SK-N-MC (cell line): ENCODE measurements at places on chromosomes 2 and 18.

- no peak for DNase-seq
These were observed 40.5 kb downstream of the CNTNAP5 start for GRCh38 chr2:124065636-124066035.

- no peak for DNase-seq
These were observed 19.7 kb upstream of the ASNSD1 start for GRCh38 chr2:189641590-189641989.

DNA sequence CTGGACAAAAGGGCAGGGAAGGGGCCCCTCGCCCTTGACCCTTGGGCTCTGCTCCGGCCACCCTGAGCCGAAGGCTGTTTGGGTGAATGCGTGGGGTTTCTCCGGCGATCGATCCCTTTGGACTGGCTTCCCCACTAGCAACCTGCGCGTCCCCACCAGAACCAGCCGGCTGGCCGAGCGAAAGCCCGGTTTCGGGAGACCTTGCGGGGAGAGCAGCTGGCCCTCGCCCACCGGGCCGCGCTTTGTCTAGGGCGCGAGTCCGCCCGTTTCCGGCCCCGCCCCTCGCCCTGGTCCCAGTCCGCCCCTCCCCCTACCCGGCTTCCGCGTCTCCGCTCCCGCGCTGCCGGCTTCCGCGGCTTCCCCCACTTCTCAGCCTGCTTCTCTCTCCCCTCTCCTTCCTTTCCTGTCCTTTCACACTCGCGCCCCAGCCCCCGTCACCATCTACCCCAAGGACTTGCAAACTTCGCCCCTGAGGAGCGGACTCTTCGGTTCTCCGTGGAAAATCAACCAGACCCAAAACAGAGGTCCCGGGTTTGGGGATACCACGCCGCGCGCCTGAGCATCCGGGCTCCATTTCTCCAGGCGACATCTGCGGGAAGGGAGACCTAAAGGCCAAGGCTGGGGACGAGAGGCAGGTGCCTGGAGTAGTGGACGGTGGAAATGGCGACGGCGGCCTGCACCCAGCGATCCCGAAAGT is 48.0 kb upstream of the ATP6V1B1 start:
- DNase-seq: no peak

- DNase-seq: no peak
These were observed 216.3 kb upstream of the SMAD7 start for GRCh38 chr18:49167084-49167483.

DNA sequence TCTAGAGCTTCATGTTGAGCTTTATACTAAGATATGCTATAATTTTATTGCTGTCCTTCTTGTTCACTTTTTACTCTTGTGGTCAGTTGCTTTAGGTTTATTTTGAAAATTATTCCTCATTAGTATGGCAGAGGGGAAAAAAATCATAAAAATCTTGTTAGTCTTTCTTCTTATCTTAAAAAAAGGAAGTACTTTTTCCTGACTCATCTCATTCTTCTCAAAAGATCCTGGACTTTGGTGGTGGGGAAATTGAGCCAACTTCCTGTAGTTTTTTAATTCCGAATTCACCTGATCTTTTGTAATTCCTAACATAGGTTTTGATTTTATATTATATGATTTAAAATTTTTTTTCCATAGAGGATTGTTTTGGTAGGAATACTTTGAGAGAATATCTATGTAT is 3.8 kb downstream of the SLC4A1AP start:
- DNase-seq: no peak

DNA sequence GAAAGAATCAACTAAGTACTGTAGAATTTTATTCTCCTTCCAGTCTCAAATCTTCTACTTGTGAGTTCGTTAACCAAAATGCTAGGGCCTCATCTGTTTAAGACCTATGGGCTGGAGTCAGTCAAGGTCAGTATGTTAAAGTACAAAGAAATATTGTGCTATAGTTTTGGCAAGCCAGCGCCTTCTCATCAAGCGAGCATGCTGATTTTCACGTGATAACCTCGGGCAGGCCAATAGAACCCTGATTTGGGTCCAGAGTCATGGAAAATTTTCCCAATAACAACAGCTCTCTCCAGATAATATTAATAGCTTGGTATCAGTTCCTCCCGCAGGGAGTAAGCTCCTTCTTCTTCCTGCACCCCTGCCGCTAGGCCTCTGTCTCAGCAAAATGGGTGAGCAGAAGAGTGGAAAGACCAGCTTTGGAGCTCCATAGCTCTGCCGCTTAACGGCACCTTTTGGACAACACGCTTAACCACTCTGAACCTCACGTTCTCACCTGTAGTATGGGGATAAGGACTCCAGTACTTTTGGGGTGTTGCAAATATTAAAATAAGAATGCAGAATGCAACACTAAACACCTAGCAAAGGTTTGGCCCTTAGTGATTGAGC is 11.7 kb downstream of the CABLES1 start:
- no peak for DNase-seq

DNA sequence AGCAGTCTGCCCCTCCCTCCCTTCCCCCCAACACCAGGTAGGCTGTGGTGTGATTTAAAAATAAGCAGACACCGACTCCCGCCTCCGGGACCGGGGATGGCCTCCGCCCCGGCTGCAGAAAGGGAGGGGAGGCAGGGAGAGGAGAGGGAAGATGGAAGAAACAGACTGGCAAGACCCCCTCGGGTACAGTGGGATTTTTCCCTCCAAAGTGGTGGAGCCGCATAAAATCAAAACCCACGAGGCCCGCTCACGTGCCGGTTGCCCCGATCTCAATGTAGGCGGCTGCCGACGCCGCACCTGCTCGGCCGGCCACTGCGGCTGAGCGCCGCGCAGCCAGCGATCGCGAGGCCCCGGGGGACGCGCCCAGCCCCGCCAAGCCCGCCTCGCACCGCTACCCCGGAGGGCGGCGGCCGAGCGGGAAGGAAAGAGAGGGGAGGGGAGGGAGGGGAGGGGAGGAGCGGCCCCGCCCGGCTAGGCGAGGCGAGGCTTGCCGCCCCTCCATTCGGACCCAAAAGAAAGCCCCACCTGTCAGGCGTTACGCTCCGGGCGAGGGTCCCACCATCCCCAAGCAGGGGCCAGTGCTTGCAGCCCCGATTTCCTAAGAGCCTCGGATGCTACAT is 811 bp downstream of the ADD2 start:
- no peak for DNase-seq

- DNase-seq: no peak
These were observed 198.7 kb downstream of the BCL11A start for GRCh38 chr2:60354713-60355112.
